Transverse colon (tissue), 4 donors: ENCODE measurements at places on chromosomes 2 and 18.

DNA sequence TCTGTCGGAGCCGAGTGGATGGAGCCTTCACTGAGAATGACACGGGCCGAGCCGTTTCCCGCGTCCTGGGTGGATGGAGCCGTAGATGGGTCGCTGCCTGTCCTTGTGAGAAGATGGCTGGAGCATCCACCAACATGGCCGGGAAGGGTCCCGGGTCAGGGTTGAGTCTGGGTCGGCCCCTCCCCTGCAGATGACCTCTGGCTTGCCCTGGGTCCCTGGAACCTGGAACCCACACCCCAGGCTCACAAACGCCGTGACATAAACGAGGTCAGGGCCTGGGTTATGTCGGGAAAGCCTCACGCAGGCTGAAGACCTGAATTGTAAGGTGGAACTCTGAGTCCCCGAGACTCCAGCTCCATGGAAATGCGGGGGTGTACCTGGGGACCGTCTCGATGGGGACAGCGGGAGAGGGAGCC is 94.9 kb downstream of the NFATC1 start:
- no peak for DNase-seq

- no peak for DNase-seq
Observed at GRCh38 chr2:138470941-138471340, 30.6 kb upstream of the SPOPL start.

DNA sequence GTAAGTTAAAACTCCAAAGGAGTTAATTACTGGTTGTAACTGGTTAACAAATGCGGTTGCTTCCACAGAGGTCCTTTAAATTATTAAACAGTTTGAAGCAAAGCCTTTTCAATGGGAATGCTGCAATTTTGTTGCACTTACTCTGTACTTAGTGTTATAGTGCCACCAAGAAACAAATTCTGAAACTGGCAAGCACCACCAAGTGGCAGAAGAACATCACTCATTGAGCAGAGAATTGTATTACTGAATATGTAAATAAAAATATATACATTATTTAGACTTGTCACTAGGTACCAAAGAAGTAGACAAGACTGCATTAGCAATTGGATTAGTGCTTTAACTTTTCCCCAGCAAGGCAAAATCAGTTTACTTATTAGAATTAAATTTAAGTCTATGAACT is 2.6 kb upstream of the TMEFF2 start:
- no peak for DNase-seq

GRCh38 chr2:26979741-26980140 is 9.3 kb downstream of the MAPRE3 start:
- DNase-seq, result no peak

DNA sequence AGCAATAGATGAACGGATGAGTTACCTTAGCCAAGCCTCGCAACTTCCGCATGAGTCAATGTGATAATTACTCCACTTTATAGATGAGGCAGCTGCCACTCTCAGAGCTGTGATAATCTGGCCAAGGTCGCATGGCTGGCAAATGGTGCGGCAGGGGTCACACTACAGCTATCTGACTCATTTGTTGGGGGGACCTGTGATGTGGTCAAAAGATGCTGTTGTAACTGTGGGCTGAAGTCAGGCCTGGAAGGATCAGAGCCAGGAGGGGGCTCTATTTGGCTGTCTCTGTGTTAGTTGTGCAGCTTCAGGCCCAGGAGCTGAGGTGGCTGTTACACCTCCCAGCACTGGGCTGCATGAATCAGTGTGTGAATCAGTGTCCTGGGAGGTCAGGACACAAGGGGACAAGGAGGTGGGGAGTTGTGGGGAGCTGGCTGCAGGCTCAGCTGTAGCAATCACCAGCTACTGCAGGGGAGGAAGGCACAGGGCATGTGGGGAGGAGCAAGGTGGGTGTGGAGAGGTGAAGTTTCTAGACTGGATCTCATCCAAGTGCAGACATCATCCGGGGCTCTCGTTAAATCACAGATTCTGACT is 33.1 kb downstream of the NGEF start:
- DNase-seq, result peak; percentile 67

- no peak for DNase-seq
Observed at GRCh38 chr2:238853721-238854120, 5.8 kb downstream of the TWIST2 start.

GRCh38 chr2:233486778-233487552 is 79.6 kb downstream of the USP40 start:
- no peak for DNase-seq

DNA sequence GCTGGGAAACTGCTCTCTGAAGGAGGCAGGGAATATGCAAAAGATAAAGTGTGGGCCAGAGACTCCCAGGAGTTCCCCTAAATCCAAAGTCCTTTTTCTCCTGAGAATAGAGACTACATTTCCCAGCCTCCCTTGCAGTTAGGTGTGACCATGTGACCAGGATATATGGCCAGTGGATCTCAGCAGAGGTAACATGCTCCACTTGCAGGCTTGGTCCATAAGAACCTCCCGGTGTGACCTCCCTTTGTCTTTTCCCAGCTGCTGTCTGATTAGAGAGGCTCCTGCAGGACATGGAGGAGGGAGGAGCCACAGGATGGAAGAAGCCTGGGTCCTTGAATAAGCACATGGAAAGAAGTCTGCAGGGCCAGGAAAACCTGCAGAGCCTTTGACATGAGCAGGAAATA is 76.2 kb downstream of the TGFA start:
- no peak for DNase-seq

DNA sequence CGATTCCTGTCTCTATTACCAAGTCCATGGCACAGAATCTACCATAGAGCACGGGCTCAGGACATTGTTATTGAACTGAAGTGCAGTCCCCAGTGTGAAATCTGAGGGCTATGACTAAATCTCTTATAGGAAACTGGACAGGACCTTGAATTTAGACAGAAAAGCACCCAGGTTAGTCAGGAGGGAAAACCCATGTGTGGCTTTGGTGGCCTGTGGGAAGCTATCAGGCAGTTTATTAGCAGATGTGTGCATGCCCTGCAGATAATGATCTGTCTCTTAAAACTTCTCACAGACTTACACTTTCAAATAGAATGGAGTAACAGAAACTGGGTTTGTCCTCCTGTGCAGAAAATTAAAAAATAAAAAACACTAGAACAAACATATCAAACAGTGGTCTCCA is 610.0 kb upstream of the RAB6C start:
- DNase-seq, result no peak

GRCh38 chr18:8988260-8988871 is 114.1 kb upstream of the NDUFV2 start:
- DNase-seq, result peak; percentile 57

- no peak for DNase-seq
Observed at GRCh38 chr18:58046093-58046793, 2.2 kb downstream of the NEDD4L start.

DNA sequence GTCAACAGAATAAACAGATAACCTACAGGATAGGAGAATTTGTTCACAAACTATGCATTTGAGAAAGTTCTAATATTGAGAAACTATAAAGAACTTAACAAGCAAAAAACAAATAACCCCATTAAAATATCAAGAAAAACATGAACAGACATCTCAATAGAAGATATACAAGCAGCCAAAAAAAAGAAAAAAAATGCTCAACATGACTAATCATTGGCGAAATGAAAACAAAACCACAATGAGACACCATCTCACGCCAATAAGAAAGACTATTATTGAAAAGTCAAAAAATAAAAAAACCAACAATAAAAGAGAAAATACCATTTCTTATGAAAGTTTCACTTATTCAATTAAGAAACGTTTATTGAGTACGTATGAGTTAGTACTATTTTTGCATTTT is 800.5 kb downstream of the CBLN2 start:
- DNase-seq, result no peak

- no peak for DNase-seq
Observed at GRCh38 chr2:11677136-11678055, 7.4 kb upstream of the NTSR2 start.

GRCh38 chr2:45904946-45905631 is 253.6 kb downstream of the PRKCE start:
- no peak for DNase-seq

- no peak for DNase-seq
Observed at GRCh38 chr2:168424112-168424951, 31.7 kb upstream of the CERS6 start.

DNA sequence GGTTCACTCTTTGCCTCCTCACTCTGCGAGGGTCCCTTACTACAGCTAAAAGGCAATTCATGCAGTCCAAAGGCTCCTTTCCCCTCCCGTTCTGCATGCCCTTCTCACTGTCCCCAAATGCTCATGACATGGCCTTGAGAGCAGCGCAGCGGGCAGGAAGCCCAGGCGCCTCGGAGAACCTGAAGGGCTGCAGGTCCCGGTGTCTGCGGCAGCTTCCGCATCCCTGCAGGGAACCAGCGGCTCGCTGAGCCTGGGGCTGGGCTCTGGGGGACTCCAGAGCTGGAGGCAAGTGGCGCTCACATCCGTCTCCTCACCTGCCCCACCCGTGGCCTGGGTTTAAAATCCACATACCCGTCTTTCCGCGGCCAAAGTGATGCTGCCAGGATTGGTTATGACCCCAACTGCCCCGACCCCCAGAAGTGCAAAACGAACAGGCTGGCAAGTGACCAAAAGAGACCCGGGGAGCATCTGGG is 462 bp upstream of the CIDEA start:
- no peak for DNase-seq

GRCh38 chr2:60297296-60298005 is 256.0 kb downstream of the BCL11A start:
- DNase-seq, result peak; percentile 70

DNA sequence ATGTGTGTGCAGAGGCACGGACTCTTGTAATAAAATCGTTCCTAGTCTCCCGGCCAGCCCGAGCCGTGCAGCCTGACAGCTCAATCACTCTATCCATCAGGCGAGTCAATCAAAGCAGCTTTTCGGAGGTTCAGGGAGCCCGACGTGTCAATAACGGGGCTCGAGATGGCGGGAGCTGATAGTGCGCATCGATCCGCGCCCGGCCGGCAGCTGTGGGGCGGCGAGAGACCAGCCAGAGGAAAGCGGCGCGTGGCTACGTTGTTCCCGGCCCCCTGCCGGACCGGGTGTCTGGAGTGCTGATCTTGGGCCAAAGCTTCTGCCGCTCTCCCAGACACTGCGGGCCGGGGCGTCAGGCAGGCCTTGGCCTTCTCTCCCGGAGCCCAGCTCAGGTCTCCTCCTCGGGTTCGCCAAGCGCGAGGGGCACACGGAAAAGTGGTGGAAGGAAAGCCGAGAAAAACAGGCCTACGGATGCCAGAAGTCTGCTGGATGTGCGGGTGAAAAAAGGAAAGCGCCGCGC is 2.4 kb downstream of the EN1 start:
- no peak for DNase-seq

DNA sequence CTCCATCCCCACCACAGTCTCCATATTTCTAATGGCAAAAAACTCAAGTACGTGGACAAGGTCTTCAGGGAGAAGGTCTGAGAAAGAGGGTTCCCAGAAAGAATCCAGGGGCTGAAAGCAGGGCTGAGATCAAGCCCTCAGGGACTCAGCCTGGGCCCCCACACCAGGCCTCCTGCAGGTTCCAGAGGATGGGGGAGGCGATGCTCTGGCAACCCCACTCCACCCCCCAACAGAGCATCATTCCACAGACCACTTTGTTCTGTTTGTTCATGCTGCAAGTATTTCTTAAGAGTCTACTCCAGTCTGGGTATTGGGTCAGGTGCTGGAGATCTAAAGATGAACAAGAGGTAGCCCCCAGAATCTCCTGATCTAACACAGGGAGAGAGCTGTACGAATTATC is 32.2 kb downstream of the ZBTB7C start:
- DNase-seq, result no peak

GRCh38 chr2:132253496-132254305 is 91.9 kb upstream of the ANKRD30BL start:
- DNase-seq, result no peak

DNA sequence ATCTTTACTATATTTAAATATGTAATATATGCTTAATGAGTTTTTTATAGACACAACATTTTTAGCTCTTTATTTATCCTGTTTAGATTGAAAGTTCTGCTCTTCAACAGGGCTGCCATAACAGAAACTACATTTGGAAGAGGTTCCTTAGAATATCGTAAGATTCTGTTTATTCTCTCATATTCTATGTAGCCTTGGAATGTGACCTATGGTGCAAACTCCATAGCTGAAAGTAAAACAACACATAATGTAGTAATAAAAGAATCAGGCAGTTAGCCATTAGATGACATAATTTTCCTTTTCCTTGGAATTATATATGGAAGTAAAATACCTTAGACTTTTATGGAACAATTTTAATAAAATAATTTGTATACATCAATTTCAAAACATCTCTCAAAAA is 91.3 kb downstream of the ZNF804A start:
- DNase-seq, result no peak

DNA sequence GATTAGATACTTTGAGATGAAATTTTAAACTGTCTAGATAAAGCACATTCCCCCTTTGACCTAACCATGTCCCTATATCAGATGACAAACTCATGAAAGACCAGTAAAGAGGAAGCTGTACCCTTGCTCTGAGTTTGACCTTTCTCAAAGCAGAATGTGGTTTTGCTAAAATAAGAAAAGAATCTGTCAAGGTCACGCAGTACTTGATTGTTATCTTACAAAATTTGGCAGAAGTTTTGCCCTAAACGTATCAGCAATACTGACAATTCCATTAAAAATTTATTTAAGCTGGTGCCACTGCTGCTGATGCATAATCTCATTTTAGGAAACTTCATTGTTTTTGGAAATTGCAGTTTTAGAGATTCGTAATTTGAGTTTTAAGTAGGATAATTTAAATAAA is 31.2 kb upstream of the GALM start:
- DNase-seq, result no peak

- DNase-seq, result peak; percentile 68
Observed at GRCh38 chr2:157261199-157261782, 3.8 kb downstream of the GALNT5 start.
